ENCODE measurements at places on chromosomes 4 and X.

DNA sequence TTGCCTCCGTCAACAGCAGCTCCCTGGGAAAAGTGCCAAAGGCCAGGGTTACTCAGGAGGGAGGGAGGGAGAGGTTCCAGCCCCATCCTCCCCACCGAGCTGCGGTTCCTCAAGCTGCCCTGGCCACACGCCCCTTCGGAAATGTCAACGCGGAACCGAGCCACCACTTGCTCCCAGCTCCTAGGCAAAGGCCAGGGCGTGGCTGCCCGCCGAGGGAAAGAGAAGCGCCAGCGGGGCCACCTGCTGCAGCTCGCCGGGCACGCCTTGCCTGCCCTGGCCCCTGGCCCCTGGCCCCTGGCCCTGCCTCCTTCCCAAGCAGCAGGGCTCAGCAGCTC is 15.3 kb downstream of the SLC6A8 start:
- no peak for DNase-seq

DNA sequence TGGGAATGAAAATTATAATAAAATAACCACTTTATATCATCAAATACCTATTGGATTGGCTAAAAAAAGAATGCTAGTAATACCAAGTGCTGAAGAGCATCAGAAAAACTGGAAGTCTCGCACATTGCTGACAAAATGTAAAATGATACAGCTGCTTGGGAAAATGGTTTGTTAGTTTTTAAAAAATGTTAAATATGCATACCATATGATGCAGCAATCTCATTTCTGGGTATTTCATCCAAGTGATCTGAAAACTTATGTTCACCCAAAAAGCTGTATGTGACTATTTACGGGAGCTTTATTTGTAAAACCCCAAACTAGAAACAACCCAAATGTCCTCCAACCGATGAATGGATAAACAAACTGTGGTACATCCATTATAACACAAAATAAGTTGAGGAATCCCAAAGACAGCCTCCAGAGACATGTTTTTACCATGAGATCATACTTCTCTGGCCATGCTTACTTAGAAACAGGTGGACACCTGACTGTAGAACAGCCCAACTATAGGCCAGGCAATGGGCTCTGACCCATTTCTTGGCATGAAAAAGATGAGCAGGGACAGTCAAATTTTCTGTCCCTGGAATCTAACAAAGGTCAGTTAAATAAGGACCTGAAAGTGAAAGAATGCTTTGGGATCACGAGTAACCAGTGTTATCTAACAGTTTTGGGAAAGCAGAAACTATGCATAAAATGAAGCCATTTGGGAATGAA is 47.5 kb upstream of the FAM120C start:
- no peak for DNase-seq

GRCh38 chrX:51024106-51024696 is 113.7 kb downstream of the BMP15 start:
- DNase-seq = no peak

DNA sequence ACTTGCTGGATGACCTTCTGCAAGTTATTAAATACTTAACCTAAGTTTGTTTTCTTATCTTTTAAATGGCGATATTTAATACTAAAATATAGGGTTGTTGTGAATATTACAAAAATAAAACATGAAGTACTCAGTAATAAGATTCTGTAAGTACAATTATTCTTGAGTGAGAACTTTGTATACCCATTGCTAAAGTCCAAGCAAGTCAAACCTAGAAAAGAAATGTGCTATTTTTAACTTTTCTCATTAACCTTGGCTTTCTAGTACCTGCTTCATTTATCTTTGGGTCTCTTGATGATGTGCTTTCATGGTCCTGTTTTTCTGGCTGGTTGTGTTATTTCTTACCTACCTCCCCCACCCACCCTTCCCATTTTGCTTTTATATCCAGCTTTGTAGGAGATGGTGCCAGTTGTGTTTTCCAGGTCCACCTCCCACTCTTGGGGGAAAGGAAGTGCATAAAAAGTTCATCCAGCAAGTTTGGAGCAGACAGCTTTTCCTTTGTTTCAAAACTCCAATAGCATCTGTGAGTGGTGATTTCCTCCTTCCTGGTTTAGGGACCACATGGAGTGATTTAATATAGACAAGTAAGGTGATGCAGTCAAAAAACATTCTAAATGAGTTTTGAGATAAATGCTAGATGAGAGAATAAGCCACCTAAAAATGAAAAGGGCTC is 7.5 kb upstream of the CXCL8 start:
- DNase-seq = no peak

- peak; percentile 2 for DNase-seq
Observed at GRCh38 chr4:7323872-7324650, 110.7 kb downstream of the PSAPL1 start.

All from CD4-positive, alpha-beta T cell treated with Interleukin-10 for 1 hour (primary cell).